SJCRH30 (cell line): ENCODE measurements at places on chromosomes 7 and 10. TPM values are rescaled to one million over a fixed set of nuclear protein-coding genes. Genes with fewer than 3 reads are reported as not detected.
A peak's percentile ranks its signal among the peaks of the same experiment; 100 is the strongest.

Gene TFAM
- 59.9 and 60.0 TPM in 2 replicates for total RNA-seq

Gene POP7
- 63.9 and 67.9 TPM in 2 replicates for total RNA-seq

Gene NUB1
- 56.8 and 61.5 TPM in 2 replicates for total RNA-seq

Gene GNAT3
- total RNA-seq = not detected in 2 replicates

Gene CDH23
- total RNA-seq = 0.02 and 0.18 TPM in 2 replicates

Gene RBP3
- total RNA-seq = not detected in 2 replicates

Gene FLNC
- total RNA-seq = 158 and 172 TPM in 2 replicates

Gene VENTX
- 0.10 and 0.26 TPM in 2 replicates for total RNA-seq

Gene ABCC2
- 0.08 and 0.24 TPM in 2 replicates for total RNA-seq

- peak; percentile 7 for DNase-seq
- H3K4me3 ChIP-seq = no peak overlapping the region
- no peaks in the 10 kb centered on the region for H3K36me3 ChIP-seq
- no peak overlapping the region for H3K27ac ChIP-seq
Observed at GRCh38 chr7:134562136-134562535, 13.2 kb downstream of the AKR1B15 start.

DNA sequence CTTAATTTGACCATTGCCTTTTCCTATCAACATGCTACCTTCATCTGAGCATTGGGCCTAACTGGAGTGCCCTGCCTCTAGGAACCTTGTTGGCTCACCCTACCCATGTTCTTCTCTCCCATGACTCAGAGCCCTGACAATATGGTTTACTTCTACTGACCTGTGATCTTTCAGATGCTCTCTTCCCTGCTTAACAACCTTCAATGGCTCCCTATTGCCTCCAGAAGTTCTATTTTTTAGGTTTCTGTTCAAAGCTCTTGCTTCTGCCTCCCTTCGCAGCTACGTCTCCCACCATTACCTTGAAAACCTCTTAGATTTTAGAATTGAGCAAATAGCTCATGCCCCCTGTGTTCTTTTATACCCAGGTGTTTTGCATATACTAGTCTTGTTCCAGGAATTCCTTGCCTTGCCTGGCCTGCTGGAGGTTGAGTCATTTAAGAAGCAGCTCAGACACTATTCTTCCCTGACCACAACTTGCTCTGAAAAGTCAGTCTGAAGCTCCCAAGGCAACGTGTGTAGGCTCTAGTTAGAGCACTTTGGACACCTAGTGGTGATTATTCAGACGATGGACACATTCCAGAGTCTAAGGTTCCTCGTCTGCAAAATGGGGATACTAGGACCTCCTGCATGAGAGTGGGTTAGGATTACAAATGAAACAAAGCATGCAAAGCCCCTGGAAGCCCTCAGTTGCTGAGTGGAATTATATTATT, 64.4 kb upstream of the EMX2 start:
- no peak overlapping the region for H3K27ac ChIP-seq
- no peaks in the 10 kb centered on the region for H3K27me3 ChIP-seq
- no peaks in the 10 kb centered on the region for H3K36me3 ChIP-seq
- H3K4me1 ChIP-seq = no peaks in the 10 kb centered on the region
- no peak overlapping the region for H3K4me3 ChIP-seq

DNA sequence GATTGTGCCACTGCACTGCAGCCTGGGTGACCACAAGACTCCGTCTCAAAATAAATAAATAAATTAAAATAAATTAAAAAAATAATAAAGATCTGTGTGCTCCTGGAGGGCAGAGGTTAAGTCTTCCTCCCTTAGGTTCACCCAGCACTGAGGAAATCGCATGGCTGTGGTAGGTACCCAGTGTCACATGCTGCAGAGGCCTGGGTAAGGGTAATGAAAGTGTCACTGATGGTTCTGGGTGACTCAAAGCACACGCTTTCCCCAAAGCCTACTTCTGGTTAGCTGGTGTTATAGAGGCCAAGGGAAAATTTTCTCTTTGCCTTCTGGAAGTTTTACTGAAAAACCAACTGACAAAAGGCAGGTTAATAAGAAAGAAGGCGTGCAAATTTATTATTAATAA, 88.8 kb upstream of the ITGB1 start:
- H3K36me3 ChIP-seq = no peaks in the 10 kb centered on the region
- no peak overlapping the region for H3K27ac ChIP-seq
- peaks cover 11% of the 10 kb centered on the region for H3K4me1 ChIP-seq
- no peak for DNase-seq
- H3K27me3 ChIP-seq = no peaks in the 10 kb centered on the region

GRCh38 chr10:90911133-90912051, 9.5 kb downstream of the ANKRD1 start:
- H3K36me3 ChIP-seq = no peaks in the 10 kb centered on the region
- peak; percentile 73 for DNase-seq
- H3K4me3 ChIP-seq = no peak overlapping the region
- H3K27ac ChIP-seq = no peak overlapping the region

GRCh38 chr10:61832866-61833481, 68.5 kb upstream of the ARID5B start:
- H3K27ac ChIP-seq = no peak overlapping the region
- no peak overlapping the region for H3K4me3 ChIP-seq
- peaks cover 14% of the 10 kb centered on the region for H3K4me1 ChIP-seq
- no peaks in the 10 kb centered on the region for H3K36me3 ChIP-seq

DNA sequence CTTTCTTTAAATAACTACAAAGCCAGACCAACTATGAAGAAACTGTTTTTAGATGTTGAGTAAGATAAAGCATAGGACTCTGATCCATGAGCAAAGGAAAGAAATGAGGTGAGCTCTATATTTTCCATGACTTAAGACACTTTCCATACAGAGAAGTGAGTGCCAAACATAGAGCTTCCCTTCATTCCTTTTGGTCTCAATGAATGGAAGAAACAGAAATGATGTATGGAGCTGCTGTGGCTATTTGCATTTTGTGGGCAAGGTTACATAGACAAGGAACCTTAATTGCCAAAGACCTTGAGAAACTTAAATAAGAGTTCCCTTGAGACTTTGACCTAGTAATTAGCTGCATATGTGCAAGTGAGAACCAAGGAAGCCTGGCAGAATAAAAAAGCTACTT, 1152.2 kb downstream of the XPNPEP1 start:
- no peak overlapping the region for H3K4me3 ChIP-seq
- no peak for DNase-seq

DNA sequence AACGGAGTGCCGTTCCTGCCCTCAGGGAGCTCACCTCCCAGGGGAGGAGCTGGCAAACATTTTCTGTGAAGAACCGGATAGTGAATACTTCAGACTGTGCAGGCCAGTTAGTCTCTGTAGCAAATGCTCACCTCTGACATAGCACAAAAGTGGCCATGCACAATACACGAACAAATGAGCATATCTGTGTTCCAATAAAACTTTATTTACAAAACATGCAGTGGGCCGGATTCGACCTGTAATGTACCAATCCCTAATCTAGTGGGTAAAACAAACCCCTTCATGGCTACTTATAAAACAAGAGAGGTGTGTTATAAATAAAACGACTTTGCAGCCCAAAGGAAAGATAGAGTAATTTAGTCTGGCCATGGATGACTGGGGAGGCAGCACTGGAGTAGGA, 48.7 kb downstream of the KCNMA1 start:
- no peaks in the 10 kb centered on the region for H3K4me1 ChIP-seq
- DNase-seq = no peak
- no peaks in the 10 kb centered on the region for H3K36me3 ChIP-seq
- H3K27me3 ChIP-seq = no peaks in the 10 kb centered on the region
- no peak overlapping the region for H3K4me3 ChIP-seq

- peak overlapping the region; percentile 19 for H3K4me3 ChIP-seq
- no peaks in the 10 kb centered on the region for H3K36me3 ChIP-seq
- peaks cover 15% of the 10 kb centered on the region for H3K27me3 ChIP-seq
Observed at GRCh38 chr7:1320616-1321240, 88.1 kb downstream of the UNCX start.

DNA sequence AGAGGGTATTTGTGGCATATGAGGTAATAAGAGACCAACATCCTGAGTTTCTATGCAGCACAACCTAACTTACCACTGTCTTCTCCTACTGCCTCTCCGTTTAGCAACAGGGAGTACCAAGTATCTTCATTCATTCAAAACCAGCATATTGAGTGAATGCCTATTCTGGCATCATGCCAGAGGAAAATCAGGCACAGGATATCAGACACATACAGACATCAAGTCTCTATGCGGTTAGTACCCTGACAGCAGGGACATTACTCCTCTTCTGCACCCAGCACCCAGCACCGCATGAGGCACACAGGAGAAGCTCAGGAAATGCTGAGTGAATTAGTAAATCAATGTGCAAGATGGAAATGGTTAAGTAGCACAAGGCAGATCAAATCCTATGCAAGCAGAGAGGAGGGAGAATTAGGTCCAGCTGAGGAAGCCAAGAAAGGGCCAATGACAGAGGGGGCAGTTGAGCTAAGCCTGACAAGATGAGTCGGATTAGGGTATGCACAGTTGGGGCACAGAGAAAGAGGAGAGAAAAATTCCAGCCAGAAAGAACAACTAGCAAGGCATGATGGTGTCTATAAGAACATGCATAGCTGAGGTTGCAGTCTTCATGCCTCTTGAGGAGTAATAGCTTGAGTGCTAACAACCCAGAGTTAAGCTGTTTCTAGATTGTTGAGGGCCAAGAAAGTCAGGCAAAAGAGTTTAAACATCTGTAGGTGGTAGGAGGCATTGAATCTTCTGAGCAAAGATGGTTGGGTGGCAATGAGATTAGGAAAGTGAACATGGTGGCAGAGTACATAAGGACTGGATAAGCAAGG, 146.0 kb downstream of the PLXNA4 start:
- H3K27me3 ChIP-seq = no peaks in the 10 kb centered on the region
- DNase-seq = no peak
- no peak overlapping the region for H3K27ac ChIP-seq
- no peaks in the 10 kb centered on the region for H3K4me1 ChIP-seq
- no peaks in the 10 kb centered on the region for H3K36me3 ChIP-seq
- H3K4me3 ChIP-seq = no peak overlapping the region

DNA sequence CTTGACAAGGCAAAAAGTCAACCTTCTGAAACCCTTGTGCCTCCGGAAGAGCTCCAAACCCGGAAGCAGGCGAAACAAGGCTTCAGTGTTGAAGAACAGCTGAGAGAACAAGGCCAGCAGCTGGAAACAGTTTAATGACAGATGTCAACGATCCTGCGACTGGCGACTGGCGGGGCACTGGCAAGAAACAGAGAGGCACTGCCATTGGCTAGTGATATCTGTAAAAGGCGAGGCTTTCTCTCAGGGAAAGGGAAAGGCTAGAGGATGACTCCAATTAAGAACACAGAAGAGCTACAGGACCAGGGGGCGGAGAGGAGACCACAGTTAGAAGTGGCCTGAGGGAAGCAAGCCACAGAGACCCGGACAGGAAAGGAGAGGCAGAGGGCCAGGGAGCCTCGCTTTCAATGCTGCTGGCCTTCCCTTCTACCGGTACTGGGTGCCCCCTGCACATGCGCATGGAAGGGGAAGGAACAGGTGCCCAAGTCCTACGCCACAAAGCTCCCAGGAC, 19.4 kb downstream of the ITGB1 start:
- no peaks in the 10 kb centered on the region for H3K27me3 ChIP-seq
- H3K36me3 ChIP-seq = peaks cover 14% of the 10 kb centered on the region
- DNase-seq = peak; percentile 86
- H3K4me3 ChIP-seq = peak overlapping the region; percentile 22
- H3K27ac ChIP-seq = peak overlapping the region; percentile 55

- H3K27me3 ChIP-seq = no peaks in the 10 kb centered on the region
- no peak overlapping the region for H3K27ac ChIP-seq
- DNase-seq = no peak
- no peaks in the 10 kb centered on the region for H3K36me3 ChIP-seq
Observed at GRCh38 chr7:110307776-110308175, 783.2 kb upstream of the LRRN3 start.

GRCh38 chr10:71750124-71750841, 23.0 kb downstream of the VSIR start:
- no peak for DNase-seq
- H3K27ac ChIP-seq = no peak overlapping the region
- H3K4me1 ChIP-seq = no peaks in the 10 kb centered on the region; the same call in 1 of the 2 replicates
- no peak overlapping the region for H3K4me3 ChIP-seq
- H3K36me3 ChIP-seq = no peaks in the 10 kb centered on the region
- H3K27me3 ChIP-seq = no peaks in the 10 kb centered on the region

DNA sequence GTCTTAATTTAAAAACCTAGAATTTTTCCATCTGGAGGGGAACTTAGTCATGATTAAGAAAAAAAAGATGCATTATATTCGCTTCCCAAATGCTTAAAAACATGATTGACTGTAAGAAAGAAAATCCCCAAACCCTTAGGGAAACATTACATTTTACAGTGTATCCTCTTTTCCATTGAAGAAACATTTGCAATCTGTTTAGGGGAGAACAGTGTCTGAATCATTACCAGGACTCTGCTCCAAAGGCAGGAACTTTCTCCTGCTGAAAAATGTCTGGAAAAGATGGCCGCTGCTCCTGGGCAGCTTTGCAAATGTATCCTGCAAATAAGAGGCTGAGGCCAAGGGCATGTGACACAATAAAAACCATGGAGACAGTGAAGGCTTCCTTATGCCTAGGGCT, 173.7 kb downstream of the BUB3 start:
- no peak overlapping the region for H3K4me3 ChIP-seq
- H3K27ac ChIP-seq = no peak overlapping the region
- no peaks in the 10 kb centered on the region for H3K4me1 ChIP-seq
- H3K36me3 ChIP-seq = no peaks in the 10 kb centered on the region
- DNase-seq = no peak
- H3K27me3 ChIP-seq = no peaks in the 10 kb centered on the region

GRCh38 chr7:208816-209215, 16.4 kb downstream of the FAM20C start:
- H3K27ac ChIP-seq = no peak overlapping the region
- H3K27me3 ChIP-seq = no peaks in the 10 kb centered on the region
- no peak overlapping the region for H3K4me3 ChIP-seq
- no peak for DNase-seq
- H3K36me3 ChIP-seq = no peaks in the 10 kb centered on the region
- no peaks in the 10 kb centered on the region for H3K4me1 ChIP-seq

DNA sequence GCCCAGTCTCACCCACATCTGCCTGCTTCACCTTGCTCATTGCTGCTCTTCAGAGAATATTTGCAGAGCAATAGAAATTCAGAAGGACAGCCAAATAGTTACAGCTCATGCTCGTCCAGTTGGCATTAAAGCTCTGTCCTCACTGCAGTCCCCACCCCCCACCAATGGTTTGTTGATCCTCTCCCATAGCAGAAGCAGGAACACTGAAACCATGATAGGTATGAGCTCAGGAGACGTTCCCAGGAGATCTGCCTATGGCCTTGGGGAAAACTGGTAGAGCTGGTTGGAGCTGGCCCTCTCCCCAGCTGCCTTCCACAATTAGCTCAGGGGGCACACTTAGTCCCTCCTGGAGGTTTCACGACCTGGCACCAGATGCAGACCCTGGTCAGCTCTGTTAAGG, 68.6 kb upstream of the KMT2C start:
- no peaks in the 10 kb centered on the region for H3K27me3 ChIP-seq
- H3K4me3 ChIP-seq = no peak overlapping the region
- no peak for DNase-seq
- no peaks in the 10 kb centered on the region for H3K36me3 ChIP-seq

DNA sequence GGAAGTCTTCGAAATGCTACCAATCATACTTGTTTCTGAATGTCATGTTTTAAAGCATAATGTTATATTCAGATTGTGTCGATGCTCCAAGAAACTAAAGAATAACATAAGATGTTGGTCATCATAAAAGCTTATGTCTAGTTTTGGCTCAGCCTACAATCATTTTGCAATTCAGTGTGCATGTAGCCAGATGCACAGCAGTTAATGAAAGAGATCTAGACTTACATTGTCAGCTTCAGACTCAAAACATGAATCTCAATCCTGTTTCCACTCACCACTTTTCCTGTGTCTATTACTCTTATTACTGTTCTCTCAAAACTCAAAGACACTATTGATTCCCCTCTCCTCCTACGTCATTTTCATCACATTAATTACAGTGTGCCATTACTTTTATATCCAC, 21.4 kb downstream of the TMEM196 start:
- H3K4me1 ChIP-seq = peaks cover 6% of the 10 kb centered on the region; the same call in 1 of the 2 replicates
- H3K27ac ChIP-seq = no peak overlapping the region
- DNase-seq = no peak
- H3K4me3 ChIP-seq = no peak overlapping the region
- H3K27me3 ChIP-seq = no peaks in the 10 kb centered on the region
- H3K36me3 ChIP-seq = no peaks in the 10 kb centered on the region
